ENCODE measurements at places on chromosomes 11 and 22.

DNA sequence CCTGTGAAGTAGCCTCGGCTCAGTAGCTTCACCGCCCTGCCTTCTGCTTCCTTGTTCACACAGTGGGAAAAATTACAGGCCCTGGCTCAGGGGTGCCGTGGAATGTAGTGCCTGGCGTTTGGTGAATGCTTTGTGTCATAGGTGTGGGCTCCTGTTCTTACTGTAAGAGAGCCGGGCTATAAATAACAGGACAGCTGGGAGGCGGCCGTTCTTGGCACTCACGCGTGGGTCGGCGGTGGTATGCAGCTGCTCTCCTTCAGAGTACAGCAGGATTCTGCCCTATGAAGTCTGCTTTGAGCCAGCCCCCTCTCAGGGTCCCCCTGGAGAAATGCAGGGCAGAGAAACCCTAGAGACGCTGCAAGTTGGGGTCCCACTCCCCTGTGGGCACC lies 84.2 kb downstream of the CTTN start:
- DNase-seq = no peak

DNA sequence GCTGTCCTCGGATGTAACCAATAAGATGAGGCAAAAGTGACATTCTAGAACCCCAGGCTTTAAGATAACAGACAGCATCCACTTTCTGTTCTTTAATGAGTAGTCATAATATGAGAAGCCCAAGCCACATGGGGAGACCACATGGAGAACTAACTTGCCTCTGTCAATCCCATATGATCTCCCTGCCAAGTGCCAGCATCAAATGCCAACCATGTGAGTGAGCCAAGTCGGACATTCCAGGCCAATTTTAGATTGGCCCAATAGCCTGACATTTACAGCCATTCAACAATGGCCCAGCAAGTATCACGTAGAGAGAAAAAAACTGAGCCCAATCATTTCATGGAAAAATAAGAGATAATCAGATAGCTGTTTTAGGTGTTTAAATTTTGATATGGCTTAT lies 2048.3 kb upstream of the RAG2 start:
- DNase-seq = no peak

DNA sequence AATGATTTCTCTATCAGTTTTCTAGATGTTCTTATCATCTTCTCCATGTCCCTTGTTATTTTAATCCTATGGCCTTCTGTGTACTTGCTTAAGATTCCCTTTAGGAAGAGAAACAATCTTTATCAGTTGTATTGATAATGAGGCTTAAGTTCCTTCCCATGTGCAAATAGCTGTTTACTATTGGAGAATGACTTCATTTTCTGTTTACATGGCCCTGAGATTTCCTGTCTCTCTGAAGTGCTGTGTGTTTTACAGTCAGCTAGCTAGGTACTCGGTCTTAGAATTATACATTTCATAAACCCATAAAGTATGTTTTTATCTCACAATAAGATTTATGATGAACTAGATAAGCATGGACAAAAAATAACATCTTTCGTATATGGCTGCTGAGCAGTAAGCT lies 67.5 kb upstream of the CCDC179 start:
- no peak for DNase-seq

DNA sequence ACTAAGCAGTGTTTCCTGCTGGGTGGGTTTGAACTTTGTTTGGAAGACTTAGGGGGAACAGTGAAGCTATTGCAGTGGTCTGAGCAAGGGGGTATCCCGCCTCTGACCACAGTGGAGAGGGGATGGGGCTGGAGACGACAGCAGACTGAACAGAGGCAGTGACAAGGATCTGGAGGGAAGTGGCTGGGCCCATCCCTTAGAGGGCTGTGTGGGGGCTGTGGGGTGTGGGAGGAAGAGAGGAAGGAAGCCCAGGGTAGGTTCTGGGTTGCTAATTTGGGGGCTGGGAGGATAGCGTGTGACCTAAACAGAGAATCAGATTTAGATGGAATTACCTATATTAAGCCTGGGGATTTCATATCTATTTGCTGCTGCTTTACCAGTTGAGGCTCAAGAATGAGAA lies 70.7 kb downstream of the BMAL1 start:
- DNase-seq = peak; percentile 16

DNA sequence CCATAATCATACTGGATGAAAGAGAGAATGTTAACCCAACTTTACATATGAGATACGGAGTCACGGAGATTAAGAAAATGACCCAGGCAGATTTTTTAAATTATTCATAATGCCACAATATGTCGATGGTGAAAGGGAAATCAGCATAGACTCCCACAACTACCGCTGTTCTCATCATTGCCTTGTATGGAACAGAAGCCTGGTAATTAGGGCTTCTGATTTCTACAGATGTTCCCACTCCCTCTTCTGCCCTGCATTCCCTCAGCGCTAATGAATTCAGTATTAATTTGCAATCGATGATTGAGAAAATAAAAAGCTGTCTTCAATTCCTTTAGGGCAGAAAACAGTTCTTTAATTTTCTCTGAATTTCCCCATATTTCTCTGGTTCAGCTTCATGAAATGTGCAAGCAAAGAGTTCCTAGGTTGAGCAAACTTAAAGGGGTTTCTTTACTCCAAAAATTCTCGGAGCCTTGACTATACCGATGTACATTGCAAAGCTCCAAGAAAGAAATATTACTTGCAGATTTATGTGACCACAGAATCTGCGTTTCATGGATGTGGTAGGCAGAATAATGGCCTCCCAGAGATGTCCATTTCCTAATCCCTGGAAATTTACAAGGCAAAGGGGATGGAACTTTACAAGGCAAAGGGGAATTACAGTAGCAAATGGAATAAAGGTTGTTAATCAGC lies 134.9 kb upstream of the ZC3H12C start:
- DNase-seq = no peak

GRCh38 chr11:75858613-75859012 lies 43.6 kb downstream of the UVRAG start:
- DNase-seq = peak; percentile 28

DNA sequence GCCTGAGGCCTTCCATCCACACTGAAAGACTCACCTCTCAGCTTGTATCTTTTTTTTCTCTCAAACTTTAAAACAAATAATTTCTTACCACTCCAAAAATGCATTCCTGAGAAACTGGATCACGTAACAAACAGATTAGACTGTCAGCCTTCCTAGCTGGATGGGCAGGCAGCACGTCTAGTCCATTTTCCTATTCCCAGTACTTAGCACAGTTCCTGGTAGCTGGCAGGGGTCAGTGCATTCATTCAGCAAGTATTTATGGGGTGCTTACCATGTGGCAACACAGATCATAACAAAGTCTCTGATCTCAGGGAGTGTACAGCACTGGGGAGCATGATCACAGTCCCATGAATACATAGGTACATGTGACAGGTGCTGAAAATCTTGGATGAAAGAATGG lies 89.6 kb downstream of the UBASH3B start:
- no peak for DNase-seq

DNA sequence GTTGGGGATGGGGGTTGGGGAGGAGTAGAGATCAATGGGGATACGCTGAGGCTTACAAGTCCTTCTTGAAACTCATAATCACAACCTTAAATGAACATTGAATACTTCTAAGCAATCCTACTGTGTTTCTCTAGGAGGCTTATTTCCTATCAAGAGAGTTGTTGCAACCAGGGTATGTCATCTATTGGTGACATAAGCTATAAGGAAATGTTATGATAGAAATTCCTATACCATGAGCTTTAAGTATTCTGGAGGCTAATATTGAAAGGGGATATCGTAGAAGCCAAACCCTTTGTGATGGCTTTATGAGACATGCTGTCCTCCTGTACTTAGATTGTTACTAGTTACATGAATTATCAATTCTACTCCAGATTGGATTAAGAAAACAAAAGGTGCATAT lies 72.9 kb downstream of the DKK3 start:
- DNase-seq = no peak

- no peak for DNase-seq
Measured at GRCh38 chr22:44118645-44119315, 61.9 kb upstream of the PARVG start.

DNA sequence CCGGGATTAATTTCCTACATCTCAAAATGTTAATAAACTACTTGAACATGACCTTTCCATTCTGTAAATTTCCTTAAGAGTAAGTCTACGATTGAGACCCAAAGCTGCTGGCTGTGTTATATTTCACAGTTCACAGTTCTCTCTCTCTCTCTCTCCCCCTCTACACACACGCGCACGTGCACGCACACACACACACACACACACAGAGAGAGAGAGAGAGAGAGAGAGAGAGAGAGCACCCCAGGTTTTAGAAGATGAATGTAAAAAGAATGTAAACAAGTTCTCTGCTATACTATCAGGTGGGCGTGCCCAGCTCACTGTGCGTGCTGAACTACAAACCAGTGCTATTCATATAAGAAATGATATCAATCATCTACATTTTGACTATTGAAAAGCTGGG lies 3.3 kb downstream of the BDNF start:
- DNase-seq = no peak

GRCh38 chr11:103279821-103280220 lies 170.6 kb downstream of the DYNC2H1 start:
- DNase-seq = no peak

GRCh38 chr11:68328374-68329091 lies 16.1 kb downstream of the LRP5 start:
- peak; percentile 12 for DNase-seq

DNA sequence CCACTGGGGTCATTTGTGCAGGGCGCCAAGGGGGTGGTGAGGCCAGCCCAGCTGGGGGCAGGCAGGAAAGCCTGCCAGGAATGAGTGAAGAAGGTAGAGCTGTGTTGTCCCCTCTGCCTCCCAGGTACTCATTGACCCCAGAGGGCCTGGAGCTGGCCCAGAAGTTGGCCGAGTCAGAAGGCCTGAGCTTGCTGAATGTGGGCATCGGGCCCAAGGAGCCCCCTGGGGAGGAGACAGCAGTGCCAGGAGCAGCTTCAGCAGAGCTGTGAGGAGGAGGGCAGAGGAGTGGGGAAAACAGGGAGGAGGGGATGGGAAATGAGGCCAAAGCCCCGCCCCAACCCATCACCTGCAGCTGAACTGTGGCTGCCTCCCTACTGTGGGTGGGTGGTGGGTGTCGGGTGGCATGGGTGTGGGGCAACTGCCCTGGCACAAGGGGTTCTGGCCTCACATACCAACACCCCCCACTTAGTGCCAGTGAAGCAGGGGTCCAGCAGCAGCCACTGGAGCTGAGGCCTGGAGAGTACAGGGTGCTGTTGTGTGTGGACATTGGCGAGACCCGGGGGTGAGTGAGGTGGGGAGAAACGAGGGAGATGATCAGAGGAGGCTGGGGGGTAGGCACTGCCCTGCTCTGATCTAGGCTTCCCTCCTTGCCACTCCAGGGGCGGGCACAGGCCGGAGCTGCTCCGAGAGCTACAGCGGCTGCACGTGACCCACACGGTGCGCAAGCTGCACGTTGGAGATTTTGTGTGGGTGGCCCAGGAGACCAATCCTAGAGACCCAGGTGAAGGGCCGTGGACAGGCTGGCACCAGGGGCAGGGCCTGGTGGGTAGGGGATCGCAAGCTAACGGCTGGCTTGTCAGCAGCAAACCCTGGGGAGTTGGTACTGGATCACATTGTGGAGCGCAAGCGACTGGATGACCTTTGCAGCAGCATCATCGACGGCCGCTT lies 3.0 kb downstream of the MUS81 start:
- DNase-seq = no peak

DNA sequence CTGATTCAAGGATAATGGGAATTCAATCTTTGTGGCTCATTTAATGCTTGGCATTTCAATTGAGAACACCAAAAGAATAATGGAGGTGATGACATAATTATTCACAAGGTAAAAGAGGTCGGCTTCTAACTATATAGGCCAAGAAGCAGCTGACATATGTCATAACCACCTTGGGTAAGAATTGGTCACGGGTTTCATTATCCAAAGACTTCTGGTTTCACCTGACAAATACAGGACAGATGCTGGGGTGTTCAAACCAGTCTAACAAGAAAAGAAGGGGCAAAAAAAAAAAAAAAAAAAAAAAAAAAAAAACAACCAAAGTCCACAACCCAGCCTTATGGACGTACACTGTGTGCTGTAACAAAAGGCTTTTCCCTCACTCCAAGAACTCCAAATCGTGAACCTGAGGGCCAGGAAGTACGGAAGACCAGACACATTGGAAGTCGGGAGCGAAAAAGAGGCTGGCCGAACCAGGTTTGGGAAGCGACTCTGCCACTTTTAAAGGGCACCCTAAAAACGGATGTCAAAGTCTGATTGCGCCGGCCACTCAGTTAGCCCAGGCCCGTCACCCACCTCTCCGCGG lies 385 bp downstream of the HARBI1 start:
- peak; percentile 72 for DNase-seq

- DNase-seq = no peak
Measured at GRCh38 chr11:25910086-25910485, 421.8 kb upstream of the ANO3 start.

GRCh38 chr11:75667831-75668450 lies 897 bp downstream of the MAP6 start:
- DNase-seq = no peak

GRCh38 chr11:24400059-24400665 lies 96.7 kb upstream of the LUZP2 start:
- DNase-seq = no peak

DNA sequence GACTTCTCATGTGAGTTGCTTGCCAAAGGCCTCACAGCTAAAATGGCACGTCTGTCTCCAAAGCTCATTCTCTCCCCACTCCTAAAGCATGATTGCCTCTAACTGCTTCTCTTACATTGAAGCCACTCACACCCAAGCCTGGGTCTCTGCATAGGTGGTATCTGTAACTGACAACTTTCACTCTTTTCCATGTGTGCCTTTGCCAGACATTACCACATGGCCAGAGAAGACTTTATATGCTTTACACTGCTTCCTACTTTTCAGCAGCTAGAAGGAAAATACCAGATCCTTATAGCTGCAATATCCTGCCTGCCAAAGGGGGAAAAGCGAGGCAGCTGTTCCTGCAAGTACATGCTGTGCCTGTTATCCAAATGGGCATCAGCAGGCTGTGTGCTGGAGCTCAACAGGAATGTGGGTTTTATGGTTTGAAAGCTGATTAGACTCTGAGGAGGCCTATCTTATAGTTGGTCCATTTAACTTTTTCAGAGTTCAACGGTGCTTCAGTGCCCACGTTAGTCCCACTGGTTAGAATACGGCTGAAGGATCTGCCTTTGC lies 547.1 kb downstream of the RAB38 start:
- no peak for DNase-seq

DNA sequence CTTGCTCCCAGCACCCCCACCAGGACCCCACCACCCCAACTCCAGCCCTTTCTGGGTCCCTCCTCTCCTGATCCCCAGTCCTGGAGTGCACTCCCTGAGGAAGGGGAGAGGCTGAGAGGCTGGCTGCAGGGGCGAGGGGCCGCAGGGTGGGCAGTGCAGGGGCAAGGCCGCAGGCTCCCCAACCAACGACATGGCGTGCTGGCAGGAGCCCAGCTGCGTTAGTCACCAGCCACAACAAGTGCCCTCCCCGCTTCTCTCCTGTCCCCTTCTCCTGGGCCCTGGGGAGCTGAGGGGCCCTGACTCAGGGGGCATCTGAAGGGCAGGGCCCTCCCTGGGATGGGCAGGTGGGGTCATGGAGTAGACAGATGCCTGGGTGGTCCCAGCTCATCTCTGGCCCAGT lies 2.3 kb downstream of the CABP7 start:
- DNase-seq = no peak

DNA sequence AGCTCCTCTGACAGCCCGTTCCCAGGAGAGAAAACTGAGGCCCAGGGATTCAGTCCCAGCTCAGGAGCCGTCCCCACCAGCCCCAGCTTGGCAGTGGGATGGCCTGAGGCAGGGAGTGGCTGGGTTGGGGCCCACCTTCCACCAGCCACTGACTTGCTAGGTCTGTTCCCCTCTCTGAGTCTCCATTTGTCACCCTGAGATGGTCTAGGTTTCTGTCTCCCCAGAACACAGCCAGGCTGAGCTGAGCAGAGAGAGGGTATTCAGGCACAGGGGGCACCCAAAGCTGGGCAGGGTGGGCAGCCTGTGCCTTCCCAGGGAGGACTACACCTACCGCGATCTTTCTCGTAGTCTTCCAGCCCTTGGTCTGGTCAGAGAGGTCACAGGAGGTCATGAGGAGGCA lies 95.7 kb downstream of the PDE2A start:
- DNase-seq = no peak
